RCC 7860 (cell line): ENCODE measurements at places on chromosomes 12 and 14.

DNA sequence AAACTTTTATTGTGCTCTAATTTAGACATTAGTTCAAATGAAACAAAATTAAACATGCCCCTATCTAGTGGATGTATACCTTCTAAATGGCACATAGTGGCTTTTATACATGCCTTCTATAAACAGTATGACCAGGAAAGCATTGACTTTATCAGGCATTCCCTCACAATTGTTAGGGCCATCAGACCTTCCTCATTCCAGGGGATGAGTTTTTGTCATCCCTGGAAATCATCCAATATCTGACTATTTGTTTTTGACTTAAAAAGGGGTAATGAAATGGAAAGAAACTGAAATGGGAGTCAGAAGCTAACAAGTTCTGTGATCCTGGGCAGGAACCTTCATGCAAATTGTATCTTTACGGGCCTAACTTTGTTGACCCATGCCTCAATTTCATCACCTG, 58.0 kb downstream of the BICDL1 start:
- no peak for DNase-seq

- peak; percentile 77 for DNase-seq
Observed at GRCh38 chr12:41521872-41522379, 333.8 kb downstream of the PDZRN4 start.

- no peak for DNase-seq
Observed at GRCh38 chr12:53938326-53939140, at the start of gene HOXC13. Gene HOXC13, plus strand, starts transcription at chr12:53938831. Its CDS starts 76 bp downstream, at chr12:53938907.

DNA sequence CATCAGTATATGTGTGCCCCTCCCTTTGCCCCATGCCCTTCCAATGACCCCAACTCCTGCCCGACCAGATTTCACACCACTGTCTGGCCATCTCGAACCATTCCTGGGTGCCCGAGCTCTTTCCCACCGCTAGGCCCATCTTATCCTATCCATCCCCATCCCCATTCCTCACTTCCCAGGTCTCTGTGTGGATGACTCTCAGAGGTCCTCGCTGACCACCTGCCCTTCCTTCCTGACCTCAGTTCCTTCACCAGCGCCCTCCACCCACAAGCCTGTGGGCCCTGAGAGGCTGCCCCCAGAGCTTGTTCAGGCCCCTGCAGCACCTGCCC, 49.1 kb downstream of the CYP46A1 start:
- DNase-seq, result no peak

- DNase-seq, result no peak
Observed at GRCh38 chr14:72894323-72894622, 372 bp upstream of the DPF3 start.

DNA sequence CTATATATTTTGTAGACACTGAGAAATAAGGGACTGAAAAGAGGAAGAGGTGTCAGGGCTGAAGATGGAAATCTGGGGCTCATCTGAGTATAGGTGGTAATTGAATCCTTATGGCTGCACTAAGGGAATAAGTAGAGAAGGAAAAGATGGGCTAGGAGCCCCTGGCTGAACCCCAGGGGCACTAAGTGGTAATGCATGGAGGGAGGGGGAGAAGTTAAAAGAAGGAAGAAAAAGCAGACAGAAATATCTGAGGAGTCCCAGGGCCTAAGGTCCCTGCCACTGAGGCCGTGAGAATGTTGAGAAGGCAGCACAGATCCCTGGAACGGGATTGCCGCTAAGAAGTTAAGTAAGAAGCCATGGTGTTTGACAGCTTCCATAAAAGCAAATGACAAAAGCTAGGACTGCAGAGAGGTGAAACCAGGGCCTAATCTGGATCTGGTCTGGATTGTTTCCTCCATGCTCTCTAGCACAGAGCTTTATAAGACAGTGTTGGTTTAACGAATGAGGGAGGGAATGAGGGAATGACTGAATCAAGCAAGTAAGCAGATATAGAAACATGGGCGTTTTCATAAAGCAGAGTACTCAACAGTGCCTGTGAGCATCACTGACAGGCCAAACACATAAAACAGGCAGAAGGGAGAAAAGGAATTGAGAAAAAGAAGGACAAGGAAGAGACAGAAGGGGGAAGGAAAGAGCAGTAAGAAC, 92.9 kb downstream of the HMGA2 start:
- DNase-seq, result no peak

GRCh38 chr12:103020839-103021238, 63.4 kb downstream of the ASCL1 start:
- DNase-seq, result no peak
